ENCODE measurements at places on chromosomes 16 and 17. TPM values are rescaled to one million over a fixed set of nuclear protein-coding genes. Genes with fewer than 3 reads are reported as not detected.

- no peaks in the 10 kb centered on the region for H3K4me1 ChIP-seq
- no peaks in the 10 kb centered on the region for H3K36me3 ChIP-seq
- no peak for DNase-seq
- no peak overlapping the region for H3K27ac ChIP-seq
- H3K27me3 ChIP-seq, result no peaks in the 10 kb centered on the region
These were observed 46.3 kb upstream of the DNAH17 start for GRCh38 chr17:78623541-78623940.

Gene CDC6
- total RNA-seq, result 0.66 TPM

Gene ABCC12
- not detected for total RNA-seq

- peak; percentile 48 for DNase-seq
- H3K27ac ChIP-seq, result peak overlapping the region; percentile 80
These were observed 445 bp upstream of the DBNDD1 start for GRCh38 chr16:90019543-90020259.

DNA sequence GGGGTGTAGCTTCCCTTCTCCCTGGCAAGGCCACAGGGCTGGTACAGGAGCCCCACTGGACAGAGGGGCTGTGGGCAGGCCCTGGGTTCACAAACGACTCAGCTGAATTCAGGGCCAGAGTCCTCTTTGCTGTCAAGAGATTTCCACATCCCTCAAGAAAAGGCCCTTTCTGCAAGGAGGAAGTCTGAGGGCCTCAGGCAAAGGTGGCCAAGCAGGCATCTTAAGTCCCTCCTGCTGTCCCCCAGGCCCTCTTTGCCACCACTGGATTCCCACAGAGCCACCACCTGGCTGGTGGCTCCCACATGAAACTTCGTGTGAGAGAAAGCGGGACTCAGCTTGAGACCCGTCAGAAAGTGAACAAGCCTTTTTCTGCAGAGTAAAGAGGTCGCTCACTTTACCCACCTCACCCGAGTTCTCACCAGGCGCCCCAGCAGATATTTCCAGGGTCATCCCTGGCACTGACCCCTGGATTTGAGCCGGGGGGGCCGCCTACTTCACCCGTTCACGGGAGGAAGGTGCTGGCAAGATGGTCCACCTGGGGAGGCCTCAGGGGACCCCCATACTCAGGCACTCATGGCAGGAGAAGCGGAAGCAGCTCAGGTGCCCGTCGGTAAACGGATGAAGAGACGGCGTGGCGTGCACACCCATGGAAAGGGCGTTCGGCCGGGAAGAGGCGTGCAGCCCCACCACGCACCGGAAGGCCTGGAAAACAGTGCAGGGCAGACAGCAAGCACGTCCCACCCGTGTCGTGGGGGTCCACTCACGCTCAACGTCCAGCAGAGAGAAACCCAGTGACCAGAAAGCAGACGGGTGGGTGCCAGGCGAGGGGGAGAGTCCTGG lies 3.6 kb downstream of the RNF166 start:
- DNase-seq, result no peak
- H3K4me1 ChIP-seq, result peaks cover 33% of the 10 kb centered on the region

DNA sequence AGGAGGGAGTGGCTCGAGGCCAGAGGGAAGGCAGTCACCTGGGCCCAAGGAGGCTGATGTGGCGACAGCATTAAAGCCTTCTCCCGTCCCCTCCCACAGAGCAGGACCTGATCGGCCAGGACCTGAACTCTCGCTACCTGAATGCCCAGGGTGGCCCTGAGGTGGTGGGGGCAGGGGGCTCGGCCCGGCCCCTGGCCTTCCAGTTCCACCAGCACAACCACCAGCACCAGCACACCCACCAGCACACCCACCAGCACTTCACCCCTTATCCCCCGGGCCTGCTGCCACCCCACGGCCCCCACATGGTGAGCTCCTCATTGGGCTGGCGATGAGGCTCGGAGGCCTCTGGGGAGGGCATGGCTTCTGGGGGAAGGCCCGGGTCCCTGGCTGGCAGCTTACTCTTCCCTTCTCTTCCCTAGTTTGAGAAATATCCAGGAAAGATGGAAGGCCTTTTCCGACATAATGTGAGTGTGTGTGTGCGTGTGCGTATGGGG lies 6.4 kb downstream of the FBRS start:
- no peaks in the 10 kb centered on the region for H3K27me3 ChIP-seq
- no peak overlapping the region for H3K4me3 ChIP-seq
- DNase-seq, result no peak
- no peak overlapping the region for H3K27ac ChIP-seq
- peaks cover 37% of the 10 kb centered on the region for H3K4me1 ChIP-seq

Gene SNX20
- 0.99 TPM for total RNA-seq

GRCh38 chr17:65183736-65184135 lies 46.6 kb downstream of the RGS9 start:
- no peak overlapping the region for H3K27ac ChIP-seq
- no peak for DNase-seq
- no peaks in the 10 kb centered on the region for H3K27me3 ChIP-seq
- no peaks in the 10 kb centered on the region for H3K4me1 ChIP-seq

- H3K4me1 ChIP-seq, result no peaks in the 10 kb centered on the region
- H3K27me3 ChIP-seq, result no peaks in the 10 kb centered on the region
- H3K36me3 ChIP-seq, result no peaks in the 10 kb centered on the region
- DNase-seq, result no peak
- no peak overlapping the region for H3K27ac ChIP-seq
These were observed 25.9 kb downstream of the ZNF469 start for GRCh38 chr16:88408561-88409142.

DNA sequence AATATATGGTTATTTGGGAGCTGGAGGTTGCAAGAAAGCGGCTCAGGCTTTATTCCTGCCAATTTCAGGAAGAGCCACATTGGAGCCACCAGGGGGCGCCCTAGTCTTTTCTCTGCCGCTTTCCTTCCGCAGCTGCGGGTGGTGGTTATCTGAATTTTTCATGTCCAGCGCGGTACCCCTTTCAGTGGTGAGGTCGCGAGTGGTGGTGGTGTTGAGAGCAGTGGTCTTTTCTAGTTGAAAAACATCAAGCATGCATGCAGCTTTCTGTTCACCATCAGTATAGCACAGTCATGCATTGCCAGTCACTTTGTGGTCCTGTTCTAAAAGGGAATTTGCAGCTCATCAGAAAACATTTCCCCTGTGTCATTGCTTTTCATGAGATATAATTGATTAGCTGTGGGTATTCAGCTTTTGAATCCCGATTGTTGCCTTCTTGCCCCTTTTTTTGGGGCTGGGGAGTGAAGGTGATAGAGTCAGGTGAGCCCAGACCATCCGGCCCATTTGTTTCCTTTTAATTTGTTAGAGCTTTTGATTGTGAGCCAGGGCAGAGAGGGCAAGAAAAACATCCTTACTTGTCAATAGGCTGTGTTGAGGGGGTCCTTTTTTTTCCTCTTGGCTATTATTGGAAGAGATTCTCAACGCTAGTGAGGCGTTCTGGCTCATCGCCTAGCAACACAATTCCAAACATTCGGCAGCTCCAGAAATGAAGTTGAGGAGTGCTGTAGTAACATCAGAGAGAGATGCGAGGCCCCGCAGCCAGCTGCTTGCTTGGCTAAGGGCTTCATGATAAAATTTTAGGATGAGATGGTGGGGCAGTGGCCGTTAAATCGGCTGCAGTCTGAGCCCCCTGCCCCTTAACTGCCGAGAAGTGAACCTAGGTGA lies 119.0 kb downstream of the SNX29 start:
- no peaks in the 10 kb centered on the region for H3K27me3 ChIP-seq
- DNase-seq, result peak; percentile 60
- H3K36me3 ChIP-seq, result no peaks in the 10 kb centered on the region
- peaks cover 5% of the 10 kb centered on the region for H3K4me1 ChIP-seq
- no peak overlapping the region for H3K27ac ChIP-seq

Measured in body of pancreas (tissue), 4 donors.